Melanocyte of skin (primary cell): ENCODE measurements at places on chromosomes 7 and 10. TPM values are rescaled to one million over a fixed set of nuclear protein-coding genes. Genes with fewer than 3 reads are reported as not detected.

The GPR37 gene
- 3.1 and 5.5 TPM in 2 replicates for total RNA-seq

The CPA4 gene
- total RNA-seq, result 0.15 and 0.67 TPM in 2 replicates

The GIMAP6 gene
- not detected in 2 replicates for total RNA-seq

The CNPY1 gene
- not detected in 2 replicates for total RNA-seq

The ITPRID1 gene
- not detected in 2 replicates for total RNA-seq

The PTN gene
- total RNA-seq, result under 0.01 TPM in 1 of 2 replicates, not detected in the other

The PRPS1L1 gene
- total RNA-seq, result not detected in 2 replicates

The CPED1 gene
- 0.15 and 0.67 TPM in 2 replicates for total RNA-seq

The NPY gene
- total RNA-seq, result not detected in 2 replicates

The MYOZ1 gene
- not detected in 2 replicates for total RNA-seq

The ABI1 gene
- total RNA-seq, result 74.0 and 113 TPM in 2 replicates

The NODAL gene
- not detected in 2 replicates for total RNA-seq

The PRLHR gene
- not detected in 2 replicates for total RNA-seq

The GJD4 gene
- total RNA-seq, result not detected in 2 replicates

The HHEX gene
- total RNA-seq, result 6.5 and 9.0 TPM in 2 replicates

The TMEM26 gene
- total RNA-seq, result 1.4 and 1.5 TPM in 2 replicates

The R3HCC1L gene
- 19.3 and 21.4 TPM in 2 replicates for total RNA-seq

The PPP2R2D gene
- total RNA-seq, result 26.8 and 27.6 TPM in 2 replicates
